ENCODE measurements at places on chromosomes 1 and 21. TPM values are rescaled to one million over a fixed set of nuclear protein-coding genes. Genes with fewer than 3 reads are reported as not detected.

Gene FAM43B
- total RNA-seq, result not detected

Gene HLCS
- 30.0 TPM for total RNA-seq

Gene BNIPL
- 43.3 TPM for total RNA-seq

Gene CLEC20A
- total RNA-seq, result not detected

DNA sequence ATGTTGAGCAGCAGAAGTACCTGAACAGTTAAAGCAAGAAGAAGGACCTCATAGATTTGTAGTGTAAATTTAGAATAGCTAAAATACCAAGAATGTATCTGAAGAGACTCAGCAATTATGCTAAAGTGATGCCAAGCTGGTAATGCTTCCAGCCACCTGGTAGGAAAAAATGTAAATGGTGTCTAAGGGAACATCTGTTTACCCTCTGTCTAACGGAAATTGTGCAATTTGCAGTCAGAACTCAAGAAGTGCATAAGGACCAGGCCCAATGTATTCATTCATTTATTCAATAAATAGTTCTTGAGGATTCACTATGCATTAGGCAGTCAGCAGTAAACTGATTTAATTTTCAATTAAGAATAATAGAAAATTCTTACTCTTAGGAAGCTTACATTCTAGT, 116.0 kb upstream of the ADGRL4 start:
- DNase-seq, result no peak

- DNase-seq, result no peak
Observed at GRCh38 chr1:178493301-178493741, 3.4 kb downstream of the CLEC20A start.

- no peak for DNase-seq
Observed at GRCh38 chr1:48052923-48053291, 55.7 kb upstream of the TRABD2B start.

GRCh38 chr1:19577561-19577960, 66.5 kb upstream of the NBL1 start:
- peak; percentile 3 for DNase-seq

DNA sequence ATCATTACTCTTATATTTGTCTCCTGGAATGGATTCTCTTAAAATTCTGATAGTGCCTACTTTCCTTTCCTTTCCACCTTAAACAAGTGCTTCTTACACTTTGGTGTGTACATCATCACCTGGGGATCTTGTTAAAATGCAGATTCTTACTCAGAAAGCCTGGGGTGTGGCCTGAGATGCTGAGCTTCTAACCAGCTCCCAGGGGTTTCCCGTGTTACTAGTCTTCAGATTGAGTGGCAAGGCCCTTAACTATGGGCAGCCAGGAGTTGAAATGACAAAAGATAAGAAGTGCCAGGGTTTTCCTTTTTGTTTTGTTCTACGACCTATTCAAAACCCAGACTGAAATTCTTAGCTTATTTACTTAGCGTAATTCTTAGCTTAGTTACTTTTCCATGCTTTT, 159.2 kb downstream of the HFM1 start:
- DNase-seq, result no peak

DNA sequence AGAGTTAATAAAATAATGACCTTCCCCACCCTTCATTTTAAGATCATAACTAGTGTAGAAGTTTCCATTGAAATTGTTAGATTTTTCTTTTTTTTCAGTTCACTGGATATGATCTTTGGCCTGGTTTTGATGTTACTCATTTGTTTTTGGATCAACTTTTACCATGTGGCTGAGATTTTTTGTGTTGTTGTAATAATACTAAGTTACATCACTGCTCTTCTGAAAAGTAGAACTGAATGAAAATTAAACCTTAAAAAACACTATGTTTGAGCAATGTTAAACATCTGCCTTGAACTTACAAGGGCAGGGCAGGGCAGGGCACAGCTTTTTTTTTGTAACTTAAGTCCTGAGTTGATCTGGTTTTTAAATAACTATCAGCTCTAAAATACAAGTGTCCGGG, 204.8 kb upstream of the ADAMTS5 start:
- no peak for DNase-seq

Data from tongue (tissue), 3 donors.